ENCODE measurements at places on chromosomes 1 and 21. TPM values are rescaled to one million over a fixed set of nuclear protein-coding genes. Genes with fewer than 3 reads are reported as not detected.
A peak's percentile ranks its signal among the peaks of the same experiment; 100 is the strongest.

Gene SLFNL1
- 0.65 TPM for total RNA-seq

Gene FGGY
- total RNA-seq = 16.0 TPM

- no peak for DNase-seq
Observed at GRCh38 chr1:115641762-115642167, at the start of gene VANGL1. Gene VANGL1, plus strand, starts transcription at chr1:115641970. Its CDS starts 9,444 bp downstream, at chr1:115651414.

GRCh38 chr1:96538111-96538641 lies 183.4 kb upstream of the PTBP2 start:
- DNase-seq = peak; percentile 39

DNA sequence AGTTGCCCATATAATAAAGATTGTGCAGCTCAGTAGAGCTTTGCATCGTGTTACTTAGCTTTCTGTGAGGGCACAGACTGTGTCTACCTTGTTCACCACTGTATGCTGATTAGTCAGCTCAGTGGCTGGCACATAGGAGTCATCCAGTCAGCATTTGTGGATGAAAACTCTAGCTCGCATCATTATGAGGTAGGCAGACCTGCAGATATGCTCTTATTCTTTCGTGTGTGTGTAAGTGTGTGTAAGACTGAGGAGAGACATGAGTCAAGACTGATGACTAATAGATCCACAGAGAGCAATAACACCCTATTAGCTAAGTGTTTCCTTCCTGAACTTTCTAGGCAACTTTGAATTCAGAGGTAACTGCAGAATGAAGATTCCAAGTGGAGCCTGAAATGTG lies 17.1 kb downstream of the TTF2 start:
- peak; percentile 98 for DNase-seq

DNA sequence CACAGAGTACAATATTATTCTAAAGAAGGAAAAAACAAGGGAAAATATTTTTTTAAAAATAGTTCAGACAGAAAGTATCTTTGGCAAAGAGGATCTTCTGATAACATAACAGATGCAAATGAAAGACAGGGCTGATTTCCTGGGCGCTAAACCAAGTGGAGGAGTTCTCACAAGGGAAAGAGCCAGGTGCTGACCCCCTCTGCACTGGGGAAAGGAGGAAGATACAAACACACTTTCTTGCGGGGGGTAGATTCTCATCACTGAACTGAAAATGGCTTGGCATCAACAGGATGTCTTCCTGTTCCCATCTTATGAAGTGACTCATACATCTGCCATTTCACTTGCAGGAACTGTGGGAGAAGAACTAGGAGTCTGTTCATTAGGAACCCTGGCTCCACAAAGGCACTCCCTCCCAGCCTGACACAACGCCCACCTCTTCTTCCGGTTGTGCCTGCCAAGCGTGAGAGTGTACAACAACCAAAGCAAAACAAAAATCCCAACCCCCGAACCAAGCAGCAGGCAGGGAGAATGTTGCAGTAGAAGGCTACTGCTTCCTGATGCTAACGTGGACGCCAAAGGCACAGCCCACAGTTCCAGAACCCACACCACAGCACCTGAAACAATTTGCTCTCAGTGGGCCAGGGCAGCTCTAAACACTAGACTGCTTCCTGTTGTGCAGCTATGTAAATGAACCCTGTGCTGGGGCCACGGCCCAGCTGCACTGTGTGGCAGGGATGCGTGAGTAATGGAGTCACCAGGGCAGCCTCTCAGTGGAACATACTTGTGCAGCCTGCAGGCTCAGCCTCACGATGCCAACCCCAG lies 51.0 kb downstream of the GADD45A start:
- DNase-seq = peak; percentile 99

- no peak for DNase-seq
Observed at GRCh38 chr1:60113028-60113427, 39.5 kb upstream of the C1orf87 start.

Gene DENND2C
- 1.5 TPM for total RNA-seq

Gene TAL1
- 0.35 TPM for total RNA-seq

- no peak for DNase-seq
Observed at GRCh38 chr1:29861922-29862321, 625.6 kb downstream of the PTPRU start.

GRCh38 chr1:194723067-194723466 lies 1536.7 kb upstream of the B3GALT2 start:
- no peak for DNase-seq

DNA sequence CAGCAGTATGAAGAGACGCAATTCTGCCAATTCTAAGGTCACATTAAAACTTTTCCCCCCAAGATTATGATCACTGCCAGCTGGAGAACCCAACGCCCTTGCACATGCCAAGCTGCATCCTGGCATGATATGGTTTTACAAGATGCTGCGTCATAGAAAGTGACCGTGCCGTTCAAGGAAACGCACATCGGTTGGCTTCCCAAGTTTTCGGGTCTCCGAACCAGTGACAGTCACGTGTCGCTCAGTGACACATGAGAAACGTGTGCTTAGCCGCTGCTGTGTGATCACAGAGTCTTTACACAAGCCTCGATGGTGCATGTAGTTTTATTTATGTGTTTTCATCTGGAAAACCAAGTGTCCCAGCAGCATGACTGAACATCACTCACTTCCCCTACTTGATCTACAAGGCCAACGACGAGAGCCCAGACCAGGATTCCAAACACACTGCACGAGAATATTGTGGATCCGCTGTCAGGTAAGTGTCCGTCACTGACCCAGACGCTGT lies 7.4 kb downstream of the SMIM1 start:
- no peak for DNase-seq

GRCh38 chr1:224196813-224197600 lies 14.0 kb downstream of the DEGS1 start:
- DNase-seq = no peak

GRCh38 chr1:37174876-37175275 lies 140.6 kb upstream of the GRIK3 start:
- DNase-seq = no peak

- DNase-seq = peak; percentile 98
Observed at GRCh38 chr1:26378088-26378878, 5.7 kb upstream of the ZNF683 start.

Gene SAMSN1
- total RNA-seq = 0.35 TPM

Gene GSTM4
- total RNA-seq = 12.2 TPM

DNA sequence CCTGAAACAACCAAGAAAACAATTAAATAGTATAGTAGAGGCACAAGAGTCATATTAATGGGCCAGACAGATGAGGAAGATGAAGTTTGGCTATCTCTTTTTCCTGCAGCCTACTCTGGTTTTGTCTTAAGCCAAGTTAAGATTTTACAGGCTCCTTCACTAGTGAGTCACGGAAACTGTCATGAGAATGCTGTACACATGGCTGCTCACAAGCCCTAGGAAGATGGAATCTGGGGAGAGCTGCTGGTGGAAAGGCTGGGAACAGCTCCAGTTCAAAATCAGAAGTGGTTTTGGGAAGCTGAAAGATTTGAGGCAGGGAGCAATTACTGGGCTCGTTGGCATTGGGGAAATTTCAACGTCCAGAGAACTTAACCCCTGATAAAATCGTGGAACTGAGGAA lies 46.4 kb upstream of the S1PR1 start:
- DNase-seq = peak; percentile 57

DNA sequence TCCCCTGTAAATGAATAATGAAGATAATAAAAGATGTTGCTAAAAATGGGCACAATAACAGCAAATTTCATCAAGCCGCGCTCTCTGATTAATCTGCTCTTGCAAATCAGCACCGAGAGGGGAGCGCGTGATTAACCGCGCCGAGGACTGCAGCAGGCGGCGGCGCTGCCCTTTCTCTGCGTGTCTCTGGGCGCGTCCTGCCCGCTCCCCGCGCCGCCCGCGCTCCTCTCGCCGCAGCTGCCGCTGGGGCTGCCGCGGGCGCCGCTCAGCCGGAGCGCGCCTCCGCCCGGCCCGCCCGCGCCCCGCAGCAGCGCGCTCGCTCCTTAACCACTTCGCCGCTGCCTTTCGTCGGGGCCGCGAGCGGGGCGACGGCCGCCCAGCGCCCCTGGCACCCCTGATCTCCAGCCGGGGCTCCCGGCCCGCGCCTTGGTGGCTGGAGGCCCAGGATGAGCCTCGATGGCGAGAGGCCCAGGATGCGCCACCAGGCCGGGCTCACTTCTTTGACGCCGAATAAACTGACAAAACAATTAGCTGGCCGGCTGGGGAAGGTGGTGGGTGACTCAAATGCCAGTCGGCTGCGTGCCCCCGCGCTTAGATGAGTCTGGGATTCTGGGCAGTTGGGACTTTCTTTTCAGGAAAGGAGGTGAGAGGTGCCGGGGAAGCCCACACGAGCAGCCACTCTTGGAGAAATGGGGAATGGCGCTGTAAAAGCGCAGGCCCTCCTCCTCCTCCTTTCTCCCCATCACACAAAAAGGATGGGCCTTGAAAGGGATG lies 221.4 kb upstream of the PKN2 start:
- DNase-seq = peak; percentile 2

Gene SLC1A7
- total RNA-seq = not detected

Gene C1orf115
- total RNA-seq = 10.7 TPM

GRCh38 chr1:198399452-198399851 lies 141.0 kb downstream of the ATP6V1G3 start:
- no peak for DNase-seq

GRCh38 chr1:46581681-46582455 lies 22.2 kb downstream of the MKNK1 start:
- no peak for DNase-seq

DNA sequence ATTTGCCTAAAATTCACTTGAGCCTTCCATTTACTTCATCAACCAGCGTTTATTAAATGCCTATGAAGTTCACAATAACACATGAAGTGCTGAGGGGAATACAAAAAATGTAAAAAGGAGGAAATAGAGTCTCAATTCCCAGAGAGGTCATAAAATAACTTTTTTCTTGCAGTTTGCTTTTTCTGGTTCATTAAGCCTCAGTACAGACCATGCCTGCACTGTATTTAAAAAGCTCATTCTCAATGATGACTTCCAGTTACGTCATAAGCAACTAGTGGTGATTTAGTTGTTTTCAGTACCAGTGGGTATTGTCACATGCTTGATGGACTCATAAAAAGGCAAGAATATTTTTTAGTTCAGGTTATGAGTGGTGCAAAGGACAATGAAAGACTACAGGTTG lies 160.1 kb upstream of the UBE2U start:
- peak; percentile 83 for DNase-seq

Gene OR6K3
- total RNA-seq = not detected

Gene PLA2G2C
- not detected for total RNA-seq

DNA sequence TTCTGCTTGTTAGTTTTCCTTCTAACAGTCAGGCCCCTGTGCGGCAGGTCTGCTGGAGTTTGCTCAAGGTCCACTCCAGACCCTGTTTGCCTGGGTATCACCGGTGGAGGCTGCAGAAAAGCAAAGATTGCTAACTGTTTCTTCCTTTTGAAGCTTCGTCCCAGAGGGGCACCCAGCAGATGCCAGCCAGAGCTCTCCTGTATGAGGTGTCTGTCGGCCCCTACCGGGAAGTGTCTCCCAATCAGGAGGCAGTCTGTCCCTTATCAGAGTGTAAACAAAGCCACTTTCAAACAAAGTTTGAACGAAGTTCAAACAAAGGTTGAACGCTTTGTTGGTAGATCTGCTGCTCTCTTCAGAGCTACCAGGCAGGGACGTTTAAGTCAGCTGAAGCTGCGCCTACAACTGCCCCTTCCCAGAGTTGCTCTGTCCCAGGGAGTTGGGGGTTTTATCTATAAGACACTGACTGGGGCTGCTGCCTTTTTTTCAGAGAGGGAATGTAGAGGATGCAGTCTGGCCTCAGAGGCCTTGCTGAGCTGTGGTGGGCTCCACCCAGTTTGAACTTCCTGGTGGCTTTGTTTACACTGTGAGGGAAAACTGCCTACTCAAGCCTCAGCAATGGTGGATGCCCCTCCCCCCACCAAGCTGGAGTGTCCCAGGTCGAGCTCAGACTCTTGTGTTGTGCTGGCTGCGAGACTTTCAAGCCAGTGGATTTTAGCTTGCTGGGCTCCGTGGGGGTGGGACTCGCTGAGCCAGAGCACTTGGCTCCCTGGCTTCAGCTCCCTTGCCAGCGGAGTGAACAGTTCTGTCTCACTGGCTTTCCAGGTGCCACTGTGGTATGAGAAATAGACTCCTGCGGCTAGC lies 401.8 kb downstream of the SRGAP2C start:
- peak; percentile 4 for DNase-seq

Gene FCGR1A
- not detected for total RNA-seq

Gene GRIK3
- total RNA-seq = not detected

DNA sequence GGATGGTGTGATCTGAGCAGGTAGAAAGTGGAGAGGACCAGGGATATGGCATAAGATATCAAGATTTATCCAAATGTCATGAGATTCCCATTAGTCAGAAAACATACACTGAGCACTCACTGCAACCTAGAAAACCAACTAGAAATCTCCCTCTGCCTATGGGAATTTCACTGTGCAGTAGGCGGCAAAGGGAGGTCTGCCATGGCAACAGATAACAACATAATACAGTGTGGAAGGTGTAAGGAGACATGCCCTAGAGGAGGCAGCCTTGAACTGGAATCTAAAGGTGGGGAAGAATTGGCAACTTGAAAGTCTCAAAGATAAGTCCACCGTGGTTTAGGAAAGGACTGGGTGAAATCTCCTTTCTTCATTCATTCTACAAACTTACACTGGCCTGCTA lies 238.4 kb downstream of the ATG4C start:
- DNase-seq = no peak

GRCh38 chr21:40587736-40588346 lies 259.1 kb downstream of the DSCAM start:
- no peak for DNase-seq

GRCh38 chr1:28933918-28934317 lies 19.5 kb downstream of the EPB41 start:
- no peak for DNase-seq

Gene NFASC
- total RNA-seq = 0.17 TPM

DNA sequence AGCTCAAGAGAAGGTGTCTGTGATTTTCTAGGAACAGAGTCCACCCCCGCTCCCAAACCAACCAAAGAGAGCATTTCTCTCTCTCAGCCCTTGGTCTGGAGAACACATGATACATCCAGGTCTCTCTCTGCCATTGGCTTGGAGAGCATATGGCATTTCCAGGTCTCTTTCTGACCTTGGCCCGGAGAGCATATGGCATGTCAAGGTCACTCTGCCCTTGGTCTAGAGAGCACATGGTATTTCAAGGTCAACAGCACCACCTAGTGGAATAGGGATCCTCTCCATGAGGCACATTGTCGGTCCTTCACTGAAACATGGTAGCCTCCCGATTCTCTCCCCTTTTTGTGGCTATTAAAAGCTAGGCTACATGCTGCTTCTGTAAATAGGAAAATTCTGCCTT lies 437.7 kb upstream of the OLFM3 start:
- no peak for DNase-seq

DNA sequence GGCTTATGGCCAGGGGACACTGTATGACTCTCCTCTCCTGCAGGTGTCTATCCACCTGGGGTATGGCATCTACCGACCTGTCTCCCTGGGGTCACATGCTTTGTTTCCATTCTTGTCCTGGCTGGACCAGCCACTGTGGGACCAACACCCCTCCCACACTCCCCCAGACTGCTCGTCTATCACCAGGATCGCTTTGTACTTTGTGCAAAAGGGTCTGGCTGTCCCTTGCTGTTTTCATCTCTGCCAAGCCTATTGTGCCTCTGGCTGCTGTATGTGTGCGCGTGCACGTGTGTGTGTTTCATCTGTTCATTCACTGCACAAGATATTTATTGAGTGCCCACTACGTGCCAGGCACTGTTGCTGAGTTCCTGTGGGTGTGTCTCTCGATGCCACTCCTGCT lies 25.5 kb downstream of the ETNK2 start:
- no peak for DNase-seq
